ENCODE measurements at places on chromosomes 7 and 10.

DNA sequence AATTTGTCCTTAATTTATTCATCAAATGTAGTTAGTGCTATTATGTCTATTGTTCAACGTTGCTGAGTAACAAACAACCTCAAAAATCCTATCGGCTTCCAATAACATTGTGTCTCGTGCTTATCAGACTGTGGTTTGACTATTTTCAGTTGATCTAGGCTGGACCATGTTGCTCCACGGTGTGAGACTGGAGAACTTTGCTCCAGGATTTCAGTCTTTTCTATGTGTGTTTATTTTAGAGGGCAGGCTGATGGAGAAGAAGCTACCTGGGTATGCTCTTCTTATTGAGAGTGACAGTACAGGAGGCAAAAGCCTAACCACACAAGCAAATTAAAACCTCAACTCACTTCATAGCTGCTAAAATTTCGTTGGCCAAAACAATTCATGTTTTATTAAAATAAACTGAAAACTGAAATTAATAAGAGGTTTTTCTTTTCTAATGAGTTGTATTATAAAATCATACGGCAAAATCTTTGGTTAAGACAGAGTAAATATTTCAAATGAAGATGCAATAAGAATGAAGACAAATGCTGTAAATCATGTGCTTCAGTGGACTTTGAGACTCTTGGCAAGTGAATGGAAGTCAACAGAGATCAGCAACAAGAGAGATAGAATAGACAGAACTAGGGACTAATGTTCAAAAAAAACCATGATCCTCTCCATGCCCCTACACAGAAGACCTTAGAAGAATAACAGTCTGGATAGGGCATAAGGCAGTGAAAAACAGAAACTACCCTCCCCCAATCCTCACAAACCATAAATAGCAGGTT lies 418.0 kb upstream of the ETV1 start:
- no peak for DNase-seq

DNA sequence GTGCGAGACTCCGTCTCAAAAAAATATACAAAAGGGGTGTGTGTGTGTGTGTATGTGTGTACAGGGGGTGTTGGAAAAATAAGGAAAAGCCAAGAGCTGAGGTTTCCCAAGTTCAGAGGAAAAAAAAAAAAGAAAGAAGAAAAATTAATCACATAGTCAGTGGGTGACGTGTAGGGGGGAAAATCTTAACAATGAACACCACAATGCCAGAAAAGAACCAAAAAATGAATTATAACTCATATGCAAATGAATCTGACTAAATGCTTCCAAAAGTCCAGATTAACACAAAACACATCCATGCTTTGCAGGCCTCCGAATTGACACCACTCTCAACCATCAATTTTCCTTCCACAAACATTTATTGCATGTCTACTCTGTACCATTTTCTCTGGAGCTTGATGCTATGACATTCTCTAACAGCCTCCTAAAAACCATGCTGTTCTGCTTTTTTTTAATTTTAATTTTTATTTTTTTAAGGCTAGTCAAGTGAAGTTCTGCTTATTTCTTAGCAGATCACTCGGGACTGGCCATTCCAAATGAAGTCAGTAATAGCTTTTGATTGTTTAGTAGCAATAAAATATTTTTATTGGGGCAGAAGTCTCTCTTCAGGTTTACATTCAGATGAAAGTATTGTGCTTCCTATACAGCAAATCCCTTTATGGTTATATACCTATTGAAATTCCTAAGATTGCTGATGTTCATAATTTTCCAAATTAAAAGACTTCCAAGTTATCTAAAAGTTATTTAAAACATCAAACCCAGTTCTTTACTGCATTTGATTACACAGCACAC lies 133.8 kb downstream of the CNOT4 start:
- no peak for DNase-seq

GRCh38 chr7:32535162-32535702 lies 39.9 kb downstream of the AVL9 start:
- no peak for DNase-seq

- no peak for DNase-seq
These were observed 31.8 kb downstream of the REEP3 start for GRCh38 chr10:63553031-63553430.

- no peak for DNase-seq
These were observed 7.9 kb downstream of the ZNF22 start for GRCh38 chr10:45008524-45009161.

DNA sequence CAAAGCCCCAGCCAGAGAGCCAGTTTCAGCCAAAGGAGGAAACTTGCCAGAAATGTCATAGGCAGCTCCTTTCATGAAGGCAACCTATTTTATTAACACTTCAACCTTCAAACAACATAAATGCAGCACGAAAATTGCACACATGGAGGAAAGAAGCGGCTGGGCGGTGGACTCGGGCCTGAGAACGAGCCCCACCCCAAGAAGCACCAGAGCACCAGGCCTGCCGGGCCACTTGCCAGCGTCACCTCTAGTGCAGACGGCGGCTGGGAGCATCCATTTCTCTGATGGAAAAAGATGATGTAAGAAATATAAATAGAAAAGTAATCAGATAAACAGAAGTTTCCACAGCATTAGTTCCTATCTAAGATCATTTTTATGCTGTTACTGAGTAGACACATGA lies 100.0 kb downstream of the TCERG1L start:
- DNase-seq: no peak

GRCh38 chr7:33710608-33711007 lies 194.7 kb upstream of the BMPER start:
- DNase-seq: no peak

DNA sequence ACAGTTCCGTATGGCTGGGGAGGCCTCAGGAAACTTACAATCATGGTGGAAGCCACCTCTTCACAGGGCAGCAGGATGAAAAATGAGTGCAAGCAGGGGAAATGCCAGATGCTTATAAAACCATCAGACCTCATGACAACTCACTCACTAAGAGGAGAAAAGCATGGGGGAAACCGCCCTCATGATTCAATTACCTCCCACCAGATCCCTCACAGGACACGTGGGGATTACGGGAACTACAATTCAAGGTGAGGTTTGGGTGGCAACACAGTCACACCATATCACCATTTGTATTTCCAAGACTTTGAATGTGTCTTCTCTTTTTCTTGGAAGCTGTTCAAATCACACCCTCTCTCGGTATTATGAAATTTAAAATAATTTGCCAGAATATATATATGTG lies 80.1 kb downstream of the SEMA3D start:
- DNase-seq: no peak

DNA sequence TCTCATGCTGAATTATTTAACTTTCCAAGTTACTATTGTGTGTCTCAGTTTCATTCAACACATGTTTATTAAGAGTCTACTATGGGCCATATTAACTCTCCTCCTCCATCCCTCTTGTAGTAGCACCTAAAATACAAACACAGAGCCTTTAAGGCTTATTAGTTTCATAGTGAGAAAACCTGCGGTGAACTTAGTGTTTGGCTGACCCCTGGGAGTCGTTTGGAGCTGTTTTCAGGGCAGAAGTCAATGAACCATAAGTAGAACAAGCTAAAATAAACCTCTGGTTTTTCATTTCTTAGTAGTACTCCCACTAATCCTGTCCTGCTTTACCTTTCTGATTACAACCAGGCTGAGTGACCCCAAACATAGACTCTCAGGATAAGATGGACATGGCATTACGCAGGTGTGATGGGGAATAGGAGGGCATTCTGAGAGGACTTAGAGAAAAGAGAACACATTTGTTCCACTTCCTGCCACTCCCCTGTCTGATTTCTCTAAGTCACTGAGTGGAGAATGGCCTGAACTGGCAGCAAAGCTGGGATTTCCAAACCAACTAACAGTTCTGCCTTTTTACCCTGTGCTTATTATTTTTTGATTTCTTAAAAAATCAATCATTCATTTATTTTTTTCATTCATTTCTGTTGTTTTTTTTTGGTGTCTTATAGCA lies 74.5 kb downstream of the LRMDA start:
- DNase-seq: no peak

DNA sequence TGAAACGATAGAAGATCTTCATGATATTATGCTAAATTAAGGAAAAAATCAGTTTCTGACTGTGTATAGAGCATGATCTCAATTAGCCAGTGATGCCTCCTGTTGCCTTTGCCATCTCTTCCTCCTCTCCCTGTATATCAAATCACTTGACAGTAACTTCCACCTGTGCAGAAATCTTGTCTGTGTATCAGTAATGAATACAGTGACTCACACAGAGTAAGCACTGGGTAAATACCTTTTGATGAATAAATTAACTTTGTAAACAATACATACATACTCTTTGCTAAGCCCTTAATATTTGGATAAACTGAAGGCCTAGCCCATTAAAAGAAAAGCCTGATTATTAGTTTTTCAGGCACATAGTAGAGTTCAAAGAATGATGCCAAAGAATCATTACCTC lies 610.6 kb upstream of the NRP1 start:
- no peak for DNase-seq

- no peak for DNase-seq
These were observed 19.2 kb downstream of the GET4 start for GRCh38 chr7:895451-896052.

DNA sequence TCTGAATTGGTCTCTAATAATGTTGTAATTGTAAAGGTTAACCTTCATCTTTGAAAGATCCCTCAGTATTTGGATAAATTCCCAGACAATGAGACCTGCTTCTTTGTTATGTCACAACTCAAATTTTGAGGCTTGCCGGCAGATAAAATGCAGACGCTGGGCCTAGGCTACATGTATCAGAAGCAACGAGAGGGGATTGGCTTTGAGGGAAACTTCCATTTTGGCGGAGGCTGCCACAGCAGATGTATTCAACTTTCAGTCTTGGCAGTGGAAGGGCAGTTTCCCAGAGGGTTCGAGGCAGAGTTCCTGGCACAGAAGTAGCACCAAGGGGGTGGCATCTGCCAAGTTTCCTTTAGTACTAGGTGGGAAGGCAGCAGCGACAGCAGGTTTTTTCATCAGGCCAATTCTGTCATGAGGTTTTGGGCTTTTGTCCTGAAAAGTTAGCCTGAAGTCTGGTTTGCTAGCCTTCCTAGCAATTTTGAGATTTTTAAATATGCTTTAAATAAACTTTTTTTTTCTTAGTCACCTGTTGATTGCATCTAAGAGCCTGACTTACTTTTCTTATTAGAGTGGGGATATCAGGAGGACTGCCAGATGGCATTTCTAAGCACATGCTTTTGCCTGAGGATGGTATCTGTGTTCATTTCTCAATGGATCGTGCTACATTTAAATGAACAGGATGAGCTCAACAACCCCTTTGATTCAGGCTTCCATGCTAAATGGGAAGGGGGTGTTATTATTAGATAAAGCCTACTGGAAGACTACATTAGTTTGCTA lies 89.5 kb upstream of the FAM3C start:
- no peak for DNase-seq

DNA sequence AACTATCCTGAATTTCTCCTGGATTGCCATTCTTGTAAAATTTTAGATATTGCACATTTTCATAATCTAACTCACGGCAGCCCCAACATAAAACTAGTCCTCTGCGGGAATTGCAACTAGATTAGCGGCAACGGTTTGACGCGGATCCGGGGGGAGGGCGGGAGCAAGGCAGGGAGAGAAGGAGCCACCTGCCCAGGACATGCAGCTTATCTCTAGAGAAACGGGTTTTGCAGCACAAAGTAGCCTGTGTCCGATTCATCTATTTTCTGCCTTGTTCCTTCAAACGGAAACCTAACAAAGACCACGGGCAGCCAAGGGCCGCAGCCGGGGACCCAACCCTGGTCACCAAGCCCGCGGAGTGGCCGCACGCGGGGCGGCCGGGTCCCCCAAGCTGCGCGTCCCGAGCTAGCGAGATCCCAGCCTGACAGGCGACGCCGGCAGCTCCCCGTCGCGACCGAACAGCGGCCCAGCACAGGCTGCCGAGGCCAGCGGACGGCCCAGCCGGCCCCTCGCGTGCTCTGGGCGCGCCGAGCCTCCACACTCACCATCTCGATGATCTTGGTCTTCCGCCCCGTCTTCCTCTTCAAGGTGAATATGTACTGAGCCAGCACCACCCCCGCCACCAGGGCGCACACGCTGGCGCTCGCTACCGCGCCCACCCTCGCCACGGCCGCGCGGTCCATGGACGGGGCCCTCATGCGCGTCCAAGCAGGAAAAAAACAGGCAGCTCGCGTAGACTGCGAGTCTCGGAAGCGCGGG lies at the start of gene NT5C3A:
NT5C3A (minus strand) TSS at position 754 of the 759 bp plus-strand sequence; CDS start at position 683, 71 bp downstream.
- no peak for DNase-seq

DNA sequence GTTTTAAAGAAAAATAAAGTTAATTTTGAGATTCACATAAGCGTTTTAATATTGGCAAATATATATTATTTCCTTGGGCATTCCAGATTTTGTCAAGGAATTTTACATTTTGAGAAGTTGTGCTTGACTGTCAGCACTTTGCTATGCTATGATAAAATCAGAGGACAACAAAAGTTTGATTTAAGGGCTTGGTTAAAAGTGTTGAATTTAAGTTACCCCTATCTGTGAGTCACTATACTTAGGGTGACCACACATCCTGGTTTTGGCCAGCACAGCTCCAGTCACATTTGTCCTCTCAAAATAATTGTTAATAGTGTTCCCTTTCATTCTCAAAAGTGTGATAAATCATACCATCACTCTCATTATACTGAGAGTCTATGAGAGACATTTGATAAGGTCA lies 34.2 kb upstream of the ANK3 start:
- no peak for DNase-seq

GRCh38 chr7:90532231-90532929 lies 62.9 kb downstream of the PTTG1IP2 start:
- no peak for DNase-seq

DNA sequence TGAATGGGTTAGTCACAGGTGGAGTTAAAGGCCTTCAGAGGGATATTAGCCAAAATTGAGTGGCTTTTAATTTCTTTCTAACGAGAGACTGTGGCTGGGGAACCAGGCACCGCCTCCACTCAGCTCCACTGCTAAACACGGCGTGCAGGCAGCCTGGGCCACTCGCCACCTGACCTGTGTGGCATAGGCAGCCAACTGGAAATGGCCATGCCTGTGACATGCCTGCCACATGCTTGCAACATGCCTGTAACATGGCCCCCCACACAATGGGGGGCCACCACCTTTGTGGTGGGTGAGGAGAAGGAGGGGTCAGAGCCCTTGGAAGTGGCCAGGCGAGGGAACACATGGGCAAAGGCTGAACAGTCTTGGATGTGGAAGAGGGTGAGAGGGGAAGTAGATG lies 60.1 kb upstream of the PAX2 start:
- no peak for DNase-seq

- DNase-seq: no peak
These were observed 133.5 kb downstream of the VIPR2 start for GRCh38 chr7:159010937-159011721.

Data from stimulated activated CD8-positive, alpha-beta memory T cell treated with anti-CD3 and anti-CD28 coated beads, Interleukin-15, amount 100 ng/mL, for 48 hours (primary cell).